ENCODE measurements at places on chromosomes 7 and 10.

DNA sequence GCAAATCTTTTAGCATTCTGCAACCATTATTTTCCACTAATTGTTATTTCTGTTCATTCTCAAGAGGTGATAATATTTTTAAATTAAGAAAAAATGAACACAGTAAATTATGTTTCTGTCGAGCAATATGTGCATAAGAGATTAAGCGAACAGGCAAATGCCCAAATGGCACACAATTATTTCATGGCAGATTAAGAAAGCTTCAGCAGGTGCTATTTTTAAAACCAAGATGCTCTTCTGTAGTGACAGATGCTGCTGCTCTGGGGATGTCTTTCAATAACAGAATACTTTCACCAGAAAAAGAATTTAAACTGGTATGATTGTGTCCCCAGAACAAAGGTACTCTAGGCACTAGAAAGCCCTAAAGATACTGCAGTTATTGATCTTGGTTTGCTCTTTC, 412.7 kb upstream of the SORCS1 start:
- no peak for DNase-seq

DNA sequence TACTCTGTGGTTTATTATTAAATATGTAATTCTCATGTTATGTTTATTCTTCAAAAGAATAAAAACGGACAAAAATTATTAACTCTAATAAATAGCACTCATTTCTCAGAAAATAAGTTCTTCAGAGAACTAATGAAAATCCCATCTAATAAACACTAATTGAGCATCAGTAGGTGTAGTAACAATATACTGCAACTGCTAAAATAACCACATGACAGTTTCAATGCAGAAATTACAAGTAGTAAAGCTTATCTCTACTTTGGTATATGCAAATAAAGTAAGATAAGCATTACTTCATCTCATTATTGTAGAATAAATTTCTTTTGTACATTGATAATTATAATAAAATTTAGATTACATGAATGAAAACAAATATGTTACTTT, 56.4 kb upstream of the DKK1 start:
- no peak for DNase-seq

- peak; percentile 100 for DNase-seq
These were observed 76.8 kb downstream of the TPST1 start for GRCh38 chr7:66281678-66282590.

GRCh38 chr7:32163896-32164295, 93.7 kb upstream of the PDE1C start:
- DNase-seq, result peak; percentile 74

GRCh38 chr10:98536551-98536950, 89.8 kb upstream of the HPS1 start:
- peak; percentile 16 for DNase-seq

- no peak for DNase-seq
These were observed 23.2 kb downstream of the SLC35G1 start for GRCh38 chr10:93917064-93917391.

- DNase-seq, result no peak
These were observed 170.8 kb downstream of the ARHGAP12 start for GRCh38 chr10:31757831-31758230.

- no peak for DNase-seq
These were observed 1105.7 kb downstream of the REEP3 start for GRCh38 chr10:64626924-64627323.

DNA sequence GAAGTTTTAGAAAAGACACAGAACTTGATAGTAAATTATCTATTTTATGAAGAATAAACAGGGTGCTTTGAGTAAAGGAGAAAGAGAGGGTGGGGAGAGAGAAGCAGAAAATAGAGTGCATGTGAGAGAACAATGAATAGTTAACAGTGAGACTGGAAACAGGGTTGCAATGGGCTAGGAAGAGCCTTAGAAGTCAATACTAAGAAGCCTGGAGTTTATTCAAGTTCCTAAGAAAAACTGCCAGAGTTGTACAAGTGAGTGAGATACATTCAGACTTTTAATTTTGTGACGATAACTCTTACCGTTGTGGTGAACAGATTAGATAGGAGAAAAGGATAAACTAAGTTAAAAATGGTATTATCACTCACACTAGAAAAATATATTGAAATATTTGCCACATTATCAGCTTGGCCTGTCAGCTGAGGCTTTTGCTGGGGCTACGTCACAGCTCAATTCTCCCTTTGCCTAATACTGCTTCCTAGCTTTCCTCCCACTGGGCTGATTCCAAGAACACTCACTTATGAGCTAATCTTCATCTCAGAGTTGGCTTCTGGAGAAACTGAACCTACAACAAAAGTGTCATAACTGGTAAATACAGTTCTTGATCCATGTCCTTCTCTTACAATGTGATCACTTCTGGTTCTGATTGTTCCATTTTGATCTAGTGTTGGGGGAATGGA, 92.7 kb downstream of the SEMA3D start:
- no peak for DNase-seq

DNA sequence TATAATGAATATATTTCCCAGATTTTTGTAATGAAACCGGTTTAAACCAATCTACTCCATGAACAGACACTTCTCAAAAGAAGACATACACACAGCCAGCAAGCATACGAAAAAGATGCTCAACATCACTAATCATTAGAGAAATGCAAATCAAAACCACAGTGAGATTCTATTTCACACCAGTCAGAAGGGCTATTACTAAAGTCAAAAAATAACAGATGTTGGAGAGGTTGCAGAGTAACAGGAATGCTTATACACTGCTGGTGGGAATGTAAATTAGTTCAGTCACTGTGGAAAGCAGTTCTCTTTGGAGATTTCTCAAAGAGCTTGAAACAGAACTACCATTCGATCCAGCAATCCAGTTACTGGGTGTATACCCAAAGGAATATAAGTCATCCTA, 240.7 kb downstream of the TSPAN12 start:
- DNase-seq, result no peak

GRCh38 chr10:11249152-11249807, 231.6 kb downstream of the CELF2 start:
- no peak for DNase-seq

- DNase-seq, result no peak
These were observed 253.5 kb downstream of the NSUN6 start for GRCh38 chr10:18397906-18398305.

DNA sequence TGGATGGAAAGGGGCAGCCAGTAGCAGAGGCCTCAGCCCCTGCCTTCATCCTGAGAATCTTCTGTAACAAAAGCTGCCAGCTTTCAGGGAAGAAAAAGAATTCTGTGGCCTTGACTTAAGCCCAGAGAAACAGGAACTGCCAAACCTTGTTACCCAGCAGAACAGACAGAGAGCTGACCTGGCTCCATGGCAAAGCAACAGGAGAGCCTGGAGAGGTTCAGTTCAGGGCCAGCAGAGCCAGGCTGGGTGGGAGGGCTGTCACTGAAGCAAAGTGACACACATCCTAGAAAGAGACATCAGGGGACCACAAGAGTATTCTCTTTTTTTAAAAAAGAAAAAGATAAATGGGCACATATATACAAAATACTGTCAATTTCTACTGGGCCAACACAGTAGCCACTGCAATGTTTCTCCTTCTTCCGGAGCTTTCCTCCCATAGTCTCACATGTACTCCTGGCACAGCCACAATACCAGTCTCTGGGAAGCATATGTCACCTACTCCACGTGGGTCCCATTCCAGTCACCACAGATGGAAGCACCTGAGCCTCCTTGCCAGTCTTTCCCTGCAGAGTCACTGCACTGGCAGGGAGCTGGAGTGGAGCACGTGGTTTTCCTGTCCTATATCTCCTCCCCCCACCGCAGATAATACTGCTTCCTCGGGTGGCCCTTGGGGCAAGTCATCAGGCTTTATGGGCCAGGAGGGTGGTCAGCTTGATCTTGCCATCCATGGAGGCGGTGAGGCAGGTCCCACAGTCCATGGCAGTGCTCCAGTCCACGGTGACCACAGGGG, 15.2 kb upstream of the CYREN start:
- no peak for DNase-seq

- no peak for DNase-seq
These were observed 153.9 kb downstream of the AGMO start for GRCh38 chr7:15407910-15408309.

- DNase-seq, result no peak
These were observed 322.7 kb upstream of the PFKP start for GRCh38 chr10:2744547-2745200.

GRCh38 chr7:149799397-149800168, 26.2 kb upstream of the ZNF467 start:
- DNase-seq, result no peak

- peak; percentile 87 for DNase-seq
These were observed 13.8 kb downstream of the CYTH3 start for GRCh38 chr7:6258440-6259182.

DNA sequence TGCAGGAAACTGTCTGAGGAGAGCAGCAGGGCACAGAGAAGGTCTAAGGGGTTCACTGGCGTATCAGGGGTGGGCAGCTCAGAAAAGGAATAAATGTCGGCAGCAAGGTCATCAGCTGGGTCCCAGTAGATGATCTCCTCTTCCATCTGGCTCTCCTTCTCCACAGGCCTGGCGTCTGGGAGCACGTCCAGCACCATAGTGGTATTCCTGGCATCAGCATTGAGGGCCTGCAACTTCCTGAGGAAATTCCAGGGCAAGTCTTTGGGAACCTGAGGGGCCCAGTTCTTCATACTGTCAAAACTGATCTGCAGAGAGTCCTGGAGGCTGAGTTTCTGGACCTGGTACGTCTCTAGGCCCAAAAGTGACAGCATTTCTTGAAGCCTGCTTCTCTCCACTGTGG, 9.6 kb upstream of the MRPS24 start:
- DNase-seq, result peak; percentile 28

DNA sequence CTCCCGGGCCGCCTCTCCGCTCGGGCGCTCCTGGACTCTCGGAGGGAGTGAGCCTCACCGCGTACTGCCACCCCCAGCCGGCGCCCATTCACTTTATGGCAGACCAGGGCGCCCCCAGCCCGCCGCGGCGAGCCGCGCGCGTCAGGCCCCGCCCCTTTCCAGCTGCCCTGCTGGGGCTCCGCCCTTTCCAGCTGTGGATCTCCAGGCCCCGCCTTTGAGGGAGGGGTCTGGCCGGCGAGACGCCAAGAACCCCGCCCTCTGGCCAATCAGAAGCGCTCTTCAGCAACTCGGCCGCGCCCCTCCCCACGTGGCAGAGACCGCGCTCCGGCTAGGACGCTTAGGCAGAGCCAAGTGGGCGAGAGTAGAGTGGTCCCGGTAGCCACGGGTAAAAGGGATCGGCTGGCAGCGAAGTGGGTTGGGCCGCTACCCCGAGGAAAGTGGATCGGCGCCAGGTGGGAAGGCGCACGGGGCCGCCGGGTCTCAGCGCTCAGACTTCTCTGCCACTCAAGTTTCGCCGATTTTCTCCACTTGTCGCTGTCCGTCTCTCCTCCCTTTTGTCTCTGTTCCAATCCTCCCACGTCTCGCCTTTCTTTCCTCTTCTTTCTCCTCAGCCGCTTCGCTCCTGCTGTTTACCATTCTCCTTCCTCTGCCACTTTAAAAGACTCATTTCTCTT, at the start of gene PITX3:
TSS of gene PITX3 (minus strand) at position 69 of the 674 bp plus-strand sequence. CDS start 9,432 bp downstream, outside the sequence.
- peak; percentile 88 for DNase-seq

DNA sequence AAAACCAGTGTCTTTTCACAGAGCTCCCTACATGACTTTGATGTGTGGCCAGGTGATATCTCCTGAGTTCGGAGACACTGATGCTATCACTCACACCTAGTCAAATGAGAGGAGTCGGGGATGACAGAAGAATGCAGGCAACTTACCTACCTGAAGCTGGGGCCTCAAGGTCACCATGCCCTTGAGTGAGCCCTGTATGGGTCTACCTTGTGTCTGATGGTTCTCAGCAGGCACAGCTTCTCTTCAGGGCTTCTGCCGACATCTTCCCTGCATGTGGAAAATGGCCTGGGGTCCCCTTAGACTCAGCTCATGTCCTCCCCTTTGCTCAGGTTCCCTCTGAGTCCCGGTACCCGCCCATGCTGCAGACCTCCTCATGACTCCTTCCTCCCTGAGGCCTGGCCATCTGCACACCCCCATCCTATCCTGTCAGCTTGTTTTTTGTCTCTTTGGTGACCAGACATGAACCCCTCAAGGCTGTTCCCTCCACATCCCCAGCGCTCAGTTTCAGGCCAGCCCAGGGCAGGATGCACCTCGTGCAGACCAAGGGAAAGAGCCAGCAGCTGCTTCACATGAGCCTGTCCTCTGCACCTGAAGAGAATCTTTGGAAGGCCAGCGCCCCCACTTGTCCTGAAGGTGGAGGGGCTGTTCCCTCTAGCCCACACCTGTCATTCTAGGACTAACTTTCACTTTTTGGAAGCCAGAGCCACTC, 74.6 kb upstream of the GDF10 start:
- no peak for DNase-seq

DNA sequence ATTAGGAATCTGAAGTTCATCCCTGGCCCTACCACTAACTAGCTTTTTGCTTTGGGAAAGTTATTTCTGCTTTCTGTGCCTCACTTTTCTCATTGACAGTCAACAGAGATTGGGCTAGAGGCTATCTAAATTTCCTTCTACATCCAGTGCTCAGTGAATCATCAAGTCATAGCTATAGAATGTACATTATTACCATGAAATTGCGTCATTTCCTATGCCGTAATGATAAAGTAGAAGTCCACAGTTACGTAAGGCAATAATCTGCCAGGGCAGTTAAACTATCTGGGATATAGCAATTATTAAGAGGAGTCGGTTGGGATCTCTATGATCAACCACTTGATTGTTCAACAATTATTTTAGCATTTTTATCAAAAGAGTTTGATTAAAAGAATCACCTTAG, 64.4 kb downstream of the ITGB8 start:
- DNase-seq, result peak; percentile 78

DNA sequence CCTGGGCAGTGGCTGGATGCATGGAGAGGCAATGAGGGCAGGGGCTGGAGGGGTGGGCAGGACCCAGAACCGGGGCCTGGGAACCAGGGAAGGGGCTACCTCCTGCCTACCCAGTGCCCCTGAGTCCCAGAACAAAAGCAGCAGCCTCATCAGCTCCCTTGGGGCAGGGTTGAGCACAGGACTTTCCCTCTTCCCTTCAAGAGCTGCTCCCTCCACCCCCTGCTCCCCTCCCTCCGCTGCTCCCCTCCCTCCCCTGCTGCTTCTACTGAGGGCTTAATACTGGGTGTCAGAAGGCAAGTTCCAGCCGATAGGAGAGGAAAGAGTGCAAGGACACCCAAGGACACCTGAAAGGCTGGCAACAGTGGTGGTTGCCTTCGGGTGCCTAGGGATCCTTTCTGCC, 28.2 kb upstream of the INMT start:
- no peak for DNase-seq

- DNase-seq, result no peak
These were observed 39.8 kb downstream of the RGS10 start for GRCh38 chr10:119502618-119503155.

DNA sequence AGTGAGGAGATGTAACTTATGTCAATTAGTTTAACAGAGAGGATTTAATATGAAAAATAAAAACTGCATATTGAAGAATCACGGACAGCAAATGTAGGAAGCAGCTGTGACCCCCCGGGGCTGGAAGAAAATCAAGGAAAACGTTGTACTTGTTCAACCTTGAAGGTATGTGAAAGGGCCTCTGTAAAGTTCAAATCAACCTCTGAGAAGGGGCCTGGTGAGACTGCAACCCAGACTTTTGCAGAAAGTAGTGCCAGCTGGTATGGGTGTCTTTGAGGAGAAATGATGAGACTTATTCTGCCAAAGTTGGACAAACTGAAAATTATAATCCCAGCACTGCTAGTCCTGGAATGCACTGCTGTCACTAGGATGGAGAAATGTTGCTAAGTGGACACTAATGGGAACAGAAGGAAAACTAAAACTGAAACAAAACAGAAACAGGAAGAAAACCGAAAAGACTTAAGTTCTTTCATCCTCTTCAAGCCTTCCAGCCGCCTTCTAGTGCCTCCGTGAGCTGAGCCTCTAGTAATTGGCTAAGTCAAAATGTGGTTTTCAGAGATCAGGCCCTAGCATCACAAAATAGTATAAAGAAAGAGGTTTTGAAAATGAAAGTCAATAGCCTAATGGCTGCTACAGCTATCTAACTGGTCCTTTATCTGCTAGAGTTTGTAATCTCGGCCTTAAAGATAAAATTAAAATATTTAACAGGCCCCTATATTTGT, 253.7 kb upstream of the SORCS1 start:
- DNase-seq, result no peak

Measured in fibroblast of skin of right biceps (primary cell).